CD14-positive monocyte (primary cell): ENCODE measurements at places on chromosomes 16 and 17.

DNA sequence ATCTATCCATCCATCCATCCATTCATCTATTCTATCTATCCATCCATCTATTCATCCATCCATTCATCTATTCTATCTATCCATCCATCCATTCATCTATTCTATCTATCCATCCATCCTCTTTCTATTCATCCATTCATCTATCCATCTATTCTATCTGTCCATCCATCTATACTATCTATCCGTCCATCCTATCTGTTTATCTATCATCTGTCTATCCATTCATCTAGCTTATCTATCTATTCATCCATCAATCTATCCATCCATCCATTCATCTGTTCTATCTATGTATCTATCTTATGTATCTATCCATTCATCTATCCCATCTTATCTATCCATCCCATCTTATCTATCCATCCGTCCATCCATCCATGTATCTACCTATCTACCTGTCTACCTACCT is 8.8 kb downstream of the RNF213 start:
- no peak overlapping the region for H3K27ac ChIP-seq
- peaks cover 56% of the 10 kb centered on the region for H3K36me3 ChIP-seq
- H3K27me3 ChIP-seq = no peaks in the 10 kb centered on the region

DNA sequence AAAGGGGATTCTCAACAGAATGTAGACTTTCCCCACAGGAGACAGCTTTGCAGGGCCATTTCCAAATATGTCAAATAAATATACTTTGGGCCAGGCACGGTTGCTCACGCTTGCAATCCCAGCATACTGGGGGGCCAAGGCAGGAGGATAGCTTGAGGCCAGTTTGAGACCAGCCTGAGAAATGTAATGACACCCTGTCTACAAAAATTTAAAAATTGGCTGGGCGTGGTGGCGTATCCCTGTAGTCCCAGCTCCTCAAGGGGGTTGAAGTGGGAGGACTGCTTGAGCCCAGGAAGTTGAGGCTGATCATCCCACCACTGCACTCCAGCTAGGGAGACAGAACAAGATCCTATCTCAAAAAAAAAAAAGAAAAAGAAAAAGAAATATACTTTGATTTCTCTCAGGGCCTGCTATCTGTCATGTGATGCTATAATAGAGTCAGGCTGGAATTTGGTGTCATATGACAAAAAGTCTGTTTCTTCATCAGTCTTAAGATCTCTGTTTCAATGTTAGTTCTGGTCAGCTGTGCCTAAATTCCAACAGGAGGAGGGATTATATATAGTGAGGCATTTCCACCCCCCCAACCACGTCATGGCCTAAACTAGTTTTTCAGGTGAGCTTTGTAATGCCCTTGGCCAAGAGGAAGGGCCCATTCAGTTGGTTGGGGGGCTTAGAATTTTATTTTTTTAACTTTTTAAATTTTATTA is 4.3 kb upstream of the ZDHHC7 start:
- peak overlapping the region; percentile 46 for H3K4me3 ChIP-seq

DNA sequence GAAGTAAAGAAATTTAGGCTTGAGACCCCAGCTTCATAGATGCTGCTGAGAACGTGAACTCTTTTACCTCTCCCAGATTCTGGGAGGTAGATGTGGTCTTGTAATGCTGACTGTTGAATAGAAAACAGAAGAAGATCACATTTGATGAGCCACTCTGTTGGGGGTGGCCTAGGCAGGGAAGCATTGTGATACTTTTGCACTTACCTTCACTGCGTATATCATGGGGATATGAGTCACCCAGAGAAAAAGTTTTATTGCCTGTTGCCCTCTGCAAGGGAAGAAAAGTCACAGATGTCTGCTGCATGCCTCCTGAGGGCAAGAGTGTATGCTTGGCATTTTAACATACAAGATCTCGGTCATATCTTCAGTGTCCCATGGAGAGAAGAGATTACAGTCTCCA is 365.4 kb downstream of the SNX29 start:
- no peaks in the 10 kb centered on the region for H3K27me3 ChIP-seq
- no peak overlapping the region for H3K27ac ChIP-seq
- no peaks in the 10 kb centered on the region for H3K36me3 ChIP-seq
- no peak for DNase-seq
- H3K4me3 ChIP-seq = no peak overlapping the region

DNA sequence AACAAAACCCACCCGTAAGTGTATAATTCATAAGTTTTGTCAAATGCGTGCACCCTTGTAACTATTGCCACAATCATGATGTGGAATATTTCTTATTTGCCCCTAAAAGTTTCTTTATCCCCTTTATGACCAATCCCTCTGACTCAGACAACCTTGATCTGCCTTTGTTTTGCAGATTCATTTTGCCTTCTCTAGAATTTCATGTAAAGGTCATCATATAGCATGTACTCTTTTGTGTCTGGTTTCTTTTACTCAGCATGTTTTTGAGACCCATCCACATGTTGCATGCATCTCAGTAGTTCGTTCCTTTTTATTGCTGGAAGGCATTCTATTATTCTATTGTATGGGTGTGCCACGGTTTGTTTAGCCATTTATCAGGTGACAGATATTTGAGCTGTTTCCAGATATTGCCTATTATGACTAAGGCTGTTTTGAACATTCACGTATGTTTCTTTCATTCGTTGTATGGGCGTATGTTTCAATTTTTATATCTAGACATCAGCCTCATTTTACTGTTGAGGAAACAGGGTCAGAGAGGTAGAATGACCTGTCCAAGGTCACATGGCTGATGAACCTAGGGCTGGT is 192.4 kb downstream of the RAB11FIP4 start:
- no peaks in the 10 kb centered on the region for H3K36me3 ChIP-seq
- H3K27me3 ChIP-seq = no peaks in the 10 kb centered on the region
- H3K27ac ChIP-seq = no peak overlapping the region
- H3K4me3 ChIP-seq = no peak overlapping the region
- H3K4me1 ChIP-seq = peaks cover 69% of the 10 kb centered on the region

- H3K27me3 ChIP-seq = no peaks in the 10 kb centered on the region
- H3K36me3 ChIP-seq = no peaks in the 10 kb centered on the region
- H3K4me1 ChIP-seq = peaks cover 36% of the 10 kb centered on the region
- H3K27ac ChIP-seq = no peak overlapping the region
- no peak for DNase-seq
Measured at GRCh38 chr17:3966720-3967363, 2.6 kb upstream of the ATP2A3 start.
